ENCODE measurements at places on chromosomes 13 and 19. TPM values are rescaled to one million over a fixed set of nuclear protein-coding genes. Genes with fewer than 3 reads are reported as not detected.

LAIR1 gene
- total RNA-seq = 40.2 TPM

SIRT6 gene
- 30.4 TPM for total RNA-seq

RPL36 gene
- 983 TPM for total RNA-seq

ZNF681 gene
- 6.2 TPM for total RNA-seq

HCST gene
- 4.8 TPM for total RNA-seq

RGL3 gene
- 0.54 TPM for total RNA-seq

GRCh38 chr13:30142486-30143211 is 164.7 kb downstream of the KATNAL1 start:
- H3K4me1 ChIP-seq = peaks cover 8% of the 10 kb centered on the region
- no peaks in the 10 kb centered on the region for H3K27me3 ChIP-seq
- no peaks in the 10 kb centered on the region for H3K36me3 ChIP-seq
- no peak overlapping the region for H3K4me3 ChIP-seq

DNA sequence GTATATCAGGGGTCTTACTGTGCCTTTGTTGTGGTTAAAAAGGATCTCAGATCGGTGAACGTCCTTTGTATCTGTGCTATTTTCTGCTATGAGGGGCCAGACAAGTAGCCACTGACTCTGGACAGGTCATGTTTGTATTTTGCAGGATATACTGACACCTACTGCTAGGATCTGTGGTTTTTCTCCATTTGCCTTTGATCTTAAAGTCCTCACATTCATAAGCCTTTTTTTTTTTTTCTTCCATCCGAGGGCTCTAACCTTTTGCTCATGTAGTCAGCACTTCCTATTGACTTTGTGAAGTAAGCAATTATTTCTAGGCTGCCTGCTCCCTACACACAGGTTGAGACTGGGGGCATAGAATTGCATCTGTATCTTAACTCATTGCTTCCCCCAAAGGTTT is 106.2 kb downstream of the SLITRK5 start:
- no peak overlapping the region for H3K27ac ChIP-seq
- no peak overlapping the region for H3K4me3 ChIP-seq
- H3K27me3 ChIP-seq = no peaks in the 10 kb centered on the region

- H3K4me3 ChIP-seq = no peak overlapping the region
- DNase-seq = peak; percentile 17
- no peaks in the 10 kb centered on the region for H3K36me3 ChIP-seq
- peaks cover 36% of the 10 kb centered on the region for H3K4me1 ChIP-seq
These were observed 24.7 kb downstream of the URI1 start for GRCh38 chr19:29966588-29967249.

DNA sequence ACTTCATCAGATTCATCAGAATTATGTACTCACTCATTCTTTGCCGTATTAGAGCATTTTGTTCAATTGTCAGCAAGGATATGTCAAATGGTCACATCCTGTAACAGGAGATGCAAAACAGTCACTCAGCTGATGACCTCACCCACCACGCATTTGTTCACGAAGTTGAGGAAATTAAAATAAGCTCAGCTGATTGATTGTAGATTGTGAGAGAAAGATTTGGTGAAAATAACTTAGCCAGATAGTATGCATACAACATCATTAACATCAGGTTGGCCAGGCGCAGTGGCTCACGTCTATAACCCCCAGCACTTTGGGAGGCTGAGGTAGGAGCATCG is 22.6 kb upstream of the CDC16 start:
- DNase-seq = no peak
- H3K4me3 ChIP-seq = no peak overlapping the region
- H3K27ac ChIP-seq = no peak overlapping the region
- H3K27me3 ChIP-seq = no peaks in the 10 kb centered on the region
- H3K36me3 ChIP-seq = no peaks in the 10 kb centered on the region
- no peaks in the 10 kb centered on the region for H3K4me1 ChIP-seq

GRCh38 chr13:113756441-113757097 is 2.5 kb upstream of the TMEM255B start:
- DNase-seq = no peak
- no peaks in the 10 kb centered on the region for H3K36me3 ChIP-seq
- no peak overlapping the region for H3K27ac ChIP-seq

DNA sequence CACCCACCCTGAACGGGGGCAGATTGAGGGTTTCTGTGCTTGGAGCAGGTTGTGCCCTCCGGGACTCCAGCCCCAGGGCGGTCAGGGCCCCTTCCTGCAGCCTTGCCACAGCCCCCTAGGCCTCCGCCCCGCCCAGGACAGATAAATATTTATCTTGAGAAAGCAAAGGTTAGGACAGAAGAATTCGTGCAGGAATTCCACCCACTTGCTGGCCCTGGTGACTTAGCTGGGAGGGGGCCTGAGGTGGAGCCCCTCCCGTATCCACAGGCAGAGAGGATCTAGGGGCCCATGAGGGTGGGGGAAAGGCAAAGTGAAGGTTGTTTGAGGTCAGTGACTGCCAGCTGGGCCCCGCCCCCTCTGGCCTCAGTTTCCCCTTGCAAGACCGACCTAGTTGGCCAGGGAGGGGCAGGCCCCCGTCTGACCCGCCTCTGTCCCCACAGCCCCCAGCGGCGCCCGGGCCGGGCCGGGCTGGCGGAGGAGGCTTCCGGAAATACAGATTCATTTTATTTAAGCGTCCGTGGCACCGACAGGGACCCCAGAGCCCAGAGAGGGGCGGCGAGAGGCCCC is 5.2 kb downstream of the MIDN start:
- H3K27ac ChIP-seq = peak overlapping the region; percentile 94
- peaks cover 50% of the 10 kb centered on the region for H3K36me3 ChIP-seq
- H3K4me1 ChIP-seq = peaks cover 71% of the 10 kb centered on the region
- DNase-seq = no peak
- peak overlapping the region; percentile 72 for H3K4me3 ChIP-seq

GRCh38 chr19:48455908-48456562 is 661 bp downstream of the KCNJ14 start:
- H3K27me3 ChIP-seq = no peaks in the 10 kb centered on the region
- no peak overlapping the region for H3K27ac ChIP-seq
- H3K36me3 ChIP-seq = peaks cover 45% of the 10 kb centered on the region
- H3K4me3 ChIP-seq = no peak overlapping the region
- peak; percentile 21 for DNase-seq

DNA sequence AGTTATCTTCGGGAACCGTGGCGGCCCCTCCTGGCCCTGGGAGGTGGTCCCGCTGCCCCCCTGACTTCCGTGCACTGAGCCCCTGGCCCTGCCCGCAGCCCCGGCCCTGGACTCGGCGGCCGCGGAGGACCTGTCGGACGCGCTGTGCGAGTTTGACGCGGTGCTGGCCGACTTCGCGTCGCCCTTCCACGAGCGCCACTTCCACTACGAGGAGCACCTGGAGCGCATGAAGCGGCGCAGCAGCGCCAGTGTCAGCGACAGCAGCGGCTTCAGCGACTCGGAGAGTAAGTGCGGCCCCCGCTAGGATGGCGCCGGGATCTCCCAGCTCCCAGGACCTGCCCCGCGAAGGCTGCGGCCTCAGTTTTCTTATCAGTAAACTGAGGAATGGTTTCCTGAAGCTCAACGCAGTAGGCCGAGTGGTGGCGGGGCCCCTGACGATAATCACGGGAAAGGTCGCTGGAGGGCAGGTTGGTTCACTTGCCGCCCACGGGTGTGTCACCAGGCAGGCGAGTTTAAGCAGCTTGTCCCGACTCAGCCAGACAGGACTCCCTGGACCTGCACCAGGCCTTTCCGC is 924 bp downstream of the RGCC start:
- H3K27me3 ChIP-seq = peaks cover 30% of the 10 kb centered on the region
- peaks cover 39% of the 10 kb centered on the region for H3K4me1 ChIP-seq

- no peak overlapping the region for H3K4me3 ChIP-seq
- H3K36me3 ChIP-seq = no peaks in the 10 kb centered on the region
- no peaks in the 10 kb centered on the region for H3K27me3 ChIP-seq
- no peaks in the 10 kb centered on the region for H3K4me1 ChIP-seq
These were observed 34.0 kb downstream of the GPC6 start for GRCh38 chr13:93260591-93260990.

DNA sequence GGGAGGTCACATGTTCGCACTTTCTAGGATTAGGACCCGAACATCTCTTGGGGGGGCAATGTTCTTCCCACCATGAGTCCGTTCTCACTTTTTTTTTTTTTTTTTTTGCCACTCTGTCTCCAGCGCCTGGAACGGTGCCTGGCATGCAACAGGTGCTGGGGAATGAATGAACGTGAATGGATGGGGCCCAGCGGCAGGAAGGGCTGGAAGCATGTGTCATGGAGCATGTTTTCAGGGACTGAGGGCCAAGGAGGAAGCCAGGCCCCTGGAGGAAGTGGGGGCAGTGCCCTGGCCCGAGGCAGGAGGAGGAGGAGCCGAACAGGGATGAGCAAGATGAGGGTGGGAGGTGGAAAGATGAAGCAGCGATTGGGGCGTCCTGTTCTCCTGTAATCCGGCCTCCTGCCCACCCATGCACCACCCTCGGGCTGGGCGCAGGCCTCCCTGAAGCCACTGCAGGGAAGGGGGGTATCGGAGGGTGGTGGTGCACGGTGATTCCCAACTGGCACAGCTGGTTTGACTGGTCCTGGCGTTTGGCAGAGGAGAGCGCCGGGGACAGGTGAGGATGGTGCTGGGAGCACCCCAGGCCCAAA is 8.8 kb upstream of the SULT2B1 start:
- no peak for DNase-seq
- no peaks in the 10 kb centered on the region for H3K36me3 ChIP-seq
- no peaks in the 10 kb centered on the region for H3K27me3 ChIP-seq
- H3K4me1 ChIP-seq = no peaks in the 10 kb centered on the region

DNA sequence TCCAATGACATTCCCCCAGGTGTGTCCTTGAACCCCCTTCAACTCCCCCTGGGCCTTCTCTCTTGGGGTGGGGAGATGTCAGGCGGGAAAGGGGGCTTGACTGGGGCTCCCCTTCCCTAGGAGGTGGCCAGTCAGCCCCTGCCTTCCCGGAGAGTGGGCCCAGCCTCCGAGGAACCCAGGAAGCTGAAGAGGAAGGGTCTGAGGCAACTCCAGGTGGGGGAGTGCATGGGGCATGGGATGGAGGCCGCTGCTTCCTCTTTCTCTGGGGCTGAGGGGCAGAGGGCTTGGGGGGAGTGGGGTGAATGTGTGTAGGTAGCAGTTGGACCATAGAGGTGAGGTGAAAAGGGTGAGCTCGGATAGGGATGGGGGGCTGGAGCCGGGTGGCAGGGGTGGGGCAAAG is 2.7 kb upstream of the INAFM1 start:
- no peak for DNase-seq
- H3K36me3 ChIP-seq = peaks cover 19% of the 10 kb centered on the region
- no peak overlapping the region for H3K27ac ChIP-seq
- no peak overlapping the region for H3K4me3 ChIP-seq

GRCh38 chr19:3006075-3006767 is 22.9 kb downstream of the TLE2 start:
- no peak overlapping the region for H3K27ac ChIP-seq
- H3K36me3 ChIP-seq = no peaks in the 10 kb centered on the region
- H3K27me3 ChIP-seq = peaks cover 2% of the 10 kb centered on the region
- no peak for DNase-seq
- H3K4me1 ChIP-seq = no peaks in the 10 kb centered on the region

DNA sequence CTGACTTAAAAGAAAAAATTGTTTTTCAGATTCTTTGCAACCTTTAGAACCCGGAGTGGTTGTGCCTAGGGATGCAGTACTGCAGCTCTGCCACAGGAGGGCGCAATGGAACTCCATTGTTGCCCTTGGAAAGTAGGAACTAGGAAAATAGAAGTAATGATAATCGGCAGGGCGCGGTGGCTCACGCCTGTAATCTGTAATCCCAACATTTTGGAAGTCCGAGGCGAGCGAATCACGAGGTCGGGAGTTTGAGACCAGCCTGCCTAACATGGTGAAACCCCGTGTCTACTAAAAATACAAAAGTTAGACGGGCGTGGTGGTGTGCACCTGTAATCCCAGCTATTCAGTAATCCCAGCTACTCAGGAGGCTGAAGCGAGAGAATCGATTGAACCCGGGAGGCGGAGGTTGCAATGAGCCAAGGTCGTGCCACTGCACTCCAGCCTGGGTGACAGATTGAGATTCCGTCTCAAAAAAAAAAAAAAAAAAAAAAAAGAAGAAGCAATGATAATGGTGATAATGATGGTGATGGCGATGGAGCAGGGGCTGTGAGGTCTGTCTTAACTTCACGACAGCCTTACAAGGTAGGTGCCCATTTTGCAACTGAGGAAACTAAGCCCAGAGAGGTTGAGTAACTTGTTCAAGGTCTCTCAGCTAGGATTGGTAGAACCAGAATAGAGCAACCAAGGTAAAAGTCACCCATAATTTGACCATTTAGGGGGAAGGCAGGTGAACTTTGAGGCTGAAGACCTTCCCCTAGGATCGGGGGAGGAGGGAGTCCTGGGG is 5.5 kb upstream of the ADAMTS10 start:
- no peaks in the 10 kb centered on the region for H3K36me3 ChIP-seq
- no peaks in the 10 kb centered on the region for H3K27me3 ChIP-seq
- no peaks in the 10 kb centered on the region for H3K4me1 ChIP-seq
- DNase-seq = peak; percentile 48

- H3K4me1 ChIP-seq = peaks cover 15% of the 10 kb centered on the region
- no peak within 1 kb of the TSS for H3K27ac ChIP-seq
- no peaks in the 10 kb centered on the region for H3K36me3 ChIP-seq
- peak within 1 kb of the TSS; percentile 47 for H3K4me3 ChIP-seq
- no peaks in the 10 kb centered on the region for H3K27me3 ChIP-seq
These were observed at the start of gene DHDH for GRCh38 chr19:48933382-48933932. Gene DHDH, plus strand, starts transcription at chr19:48933699. Its CDS starts 23 bp downstream, at chr19:48933722.

DNA sequence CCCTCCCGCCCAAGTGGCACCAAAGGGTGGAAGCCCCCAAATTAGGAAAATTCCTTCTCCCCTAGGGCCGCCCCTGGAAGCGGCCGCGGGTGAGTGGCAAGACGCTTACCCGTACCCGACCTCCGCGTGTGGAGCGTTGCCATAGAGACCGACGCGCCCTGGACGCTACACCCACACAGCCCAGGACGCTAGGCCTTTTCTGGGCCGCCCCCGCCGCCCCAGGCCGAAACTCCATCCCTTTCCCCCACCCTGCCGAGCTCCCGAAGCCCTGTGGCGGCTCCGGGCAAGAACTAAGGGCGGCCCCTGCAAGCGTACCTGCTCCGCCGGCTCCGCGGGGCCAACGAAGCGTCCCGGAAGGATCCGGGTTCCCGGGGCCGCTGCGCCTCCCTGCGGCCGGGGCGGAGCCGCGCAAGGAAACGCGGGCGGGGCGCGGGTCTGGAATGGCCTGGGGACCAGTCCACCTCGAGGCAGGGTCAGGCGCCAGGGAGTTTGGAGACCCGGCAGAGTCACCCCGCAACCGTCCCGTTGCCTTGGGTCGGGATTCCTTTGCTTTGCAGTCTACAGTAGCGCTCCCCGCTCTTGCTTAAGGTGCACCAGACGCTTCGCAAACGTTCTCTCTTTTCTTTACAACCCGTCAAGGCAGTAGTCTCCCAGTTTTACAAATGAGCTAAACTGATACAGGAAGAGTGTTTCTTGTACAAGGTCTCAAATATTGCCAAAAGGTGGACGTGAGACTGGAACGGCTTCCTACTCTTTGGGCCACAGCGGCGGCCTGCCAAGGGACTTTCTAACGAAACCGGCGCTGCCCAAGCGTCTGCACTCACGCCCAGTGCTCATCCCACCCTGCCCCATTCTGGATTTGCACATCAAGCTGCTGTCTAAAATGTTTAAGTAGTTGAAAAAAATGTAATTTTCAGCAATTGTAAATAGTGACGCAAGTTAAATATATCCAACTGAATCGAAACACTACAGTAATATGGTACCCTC is at the start of gene NEK5:
Gene NEK5, minus strand, starts transcription at position 360 of the 987 bp plus-strand sequence. CDS start 1,591 bp downstream, outside the sequence.
- no peaks in the 10 kb centered on the region for H3K36me3 ChIP-seq
- H3K4me3 ChIP-seq = peak within 1 kb of the TSS; percentile 67
- peaks cover 17% of the 10 kb centered on the region for H3K4me1 ChIP-seq
- H3K27me3 ChIP-seq = peaks cover 12% of the 10 kb centered on the region
- no peak within 1 kb of the TSS for H3K27ac ChIP-seq

All from B cell (primary cell).